ENCODE measurements at places on chromosomes 3 and 15. TPM values are rescaled to one million over a fixed set of nuclear protein-coding genes. Genes with fewer than 3 reads are reported as not detected.
A peak's percentile ranks its signal among the peaks of the same experiment; 100 is the strongest.

DNA sequence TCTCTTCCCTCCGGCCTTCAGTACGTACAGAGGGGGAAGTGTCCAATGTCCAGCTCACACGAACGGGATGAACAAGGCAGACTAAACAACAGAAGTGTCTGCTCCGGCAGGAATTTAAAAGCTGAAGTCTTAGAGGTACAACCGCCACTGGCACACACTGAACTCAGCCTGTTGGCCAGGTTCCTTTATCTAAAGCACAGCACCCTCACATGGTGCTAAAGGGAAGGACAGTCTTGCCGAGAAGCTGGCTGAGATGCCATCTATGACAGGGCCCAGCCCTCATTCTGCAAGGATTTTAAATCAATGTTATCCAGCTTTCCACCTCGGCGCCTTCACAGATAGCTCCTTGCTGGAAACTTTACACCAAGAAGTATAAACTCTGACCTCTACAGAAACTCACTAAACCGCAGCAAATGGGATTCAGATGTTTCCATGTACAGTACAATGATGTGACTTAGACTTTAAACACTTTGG lies 2.8 kb downstream of the ADAMTS17 start:
- peak; percentile 78 for DNase-seq

The A4GNT gene
- not detected for total RNA-seq

- DNase-seq: no peak
Measured at GRCh38 chr3:160049988-160050387, 61.4 kb downstream of the IL12A start.

DNA sequence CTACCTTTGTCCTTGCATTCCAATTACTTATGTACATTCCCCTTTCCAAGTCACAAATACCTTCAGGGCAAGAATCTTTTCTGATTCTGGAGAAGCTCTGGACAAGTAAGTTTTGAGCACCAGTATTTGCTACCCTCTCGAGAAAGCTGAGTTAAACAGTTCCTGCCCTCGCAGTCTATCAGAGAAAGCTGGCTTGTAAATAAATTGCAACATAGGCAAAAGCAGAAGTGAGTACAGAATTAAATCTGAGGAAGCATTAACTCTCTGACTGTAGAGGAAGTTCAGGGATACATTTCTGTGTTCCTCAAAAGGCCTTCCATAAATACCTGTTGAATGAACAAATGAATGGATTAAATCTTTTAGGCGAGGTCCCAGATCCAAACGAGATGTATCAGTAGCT lies 1.2 kb downstream of the OSBPL11 start:
- DNase-seq: no peak

GRCh38 chr3:41673650-41674049 lies 288.3 kb downstream of the ULK4 start:
- DNase-seq: no peak

The GP9 gene
- total RNA-seq: not detected

GRCh38 chr3:170059447-170059846 lies 21.7 kb downstream of the GPR160 start:
- DNase-seq: no peak

- DNase-seq: no peak
Measured at GRCh38 chr15:57403566-57404325, 27.4 kb downstream of the CGNL1 start.

DNA sequence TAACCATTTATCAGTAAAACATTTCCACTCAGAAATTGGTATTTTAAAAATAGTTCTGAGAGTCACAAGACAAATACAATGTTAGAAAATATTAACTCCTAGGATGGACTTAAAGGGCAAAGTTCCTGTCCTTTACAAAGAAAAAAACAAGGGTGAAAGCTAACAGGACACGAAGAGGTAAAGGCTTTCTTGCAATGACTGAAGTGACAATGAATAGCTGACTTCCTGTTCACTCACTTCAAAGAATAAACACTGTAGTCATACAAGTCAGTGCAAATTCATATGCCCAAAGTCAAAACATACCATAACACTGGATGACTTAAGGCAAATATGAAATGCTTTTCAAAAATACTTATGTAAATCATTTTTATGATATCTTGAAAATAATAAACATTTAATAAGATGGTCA lies 1389.8 kb upstream of the ALCAM start:
- DNase-seq: no peak

DNA sequence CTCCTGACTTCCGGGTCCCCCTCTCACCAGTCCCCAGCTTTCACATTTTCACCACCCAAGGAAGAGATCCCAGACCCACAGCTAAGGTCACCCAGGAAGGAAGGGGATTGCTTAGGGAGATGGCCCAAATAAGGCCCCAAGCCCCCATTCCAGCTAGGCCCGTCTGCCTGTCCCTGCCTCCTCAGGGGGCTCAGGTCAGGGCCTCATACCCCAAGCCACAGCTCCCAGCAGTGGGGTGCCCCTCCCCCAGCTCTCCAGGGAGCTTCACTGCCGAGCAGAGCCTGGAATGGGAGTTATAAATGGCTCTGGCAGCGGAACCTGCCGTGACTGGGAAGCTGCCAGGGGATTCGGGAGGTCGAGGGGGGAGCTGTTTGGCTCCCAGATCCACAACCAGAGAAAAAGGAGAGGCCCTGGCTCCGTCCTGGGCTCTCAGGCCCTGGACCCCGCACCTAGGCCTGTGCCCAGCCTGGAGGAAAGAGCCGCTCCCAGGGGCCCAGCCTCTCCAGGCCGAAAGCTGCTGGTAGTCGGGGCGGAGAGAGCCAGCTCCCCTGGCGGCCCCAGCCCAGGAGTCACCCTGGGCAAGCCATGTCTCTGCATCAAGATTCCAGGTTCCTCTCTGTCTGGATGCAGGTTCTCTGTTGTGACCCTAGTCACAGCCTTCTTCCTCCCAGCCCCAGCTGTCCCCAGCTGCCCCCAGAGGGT lies 550 bp downstream of the CCDC9B start:
- no peak for DNase-seq

DNA sequence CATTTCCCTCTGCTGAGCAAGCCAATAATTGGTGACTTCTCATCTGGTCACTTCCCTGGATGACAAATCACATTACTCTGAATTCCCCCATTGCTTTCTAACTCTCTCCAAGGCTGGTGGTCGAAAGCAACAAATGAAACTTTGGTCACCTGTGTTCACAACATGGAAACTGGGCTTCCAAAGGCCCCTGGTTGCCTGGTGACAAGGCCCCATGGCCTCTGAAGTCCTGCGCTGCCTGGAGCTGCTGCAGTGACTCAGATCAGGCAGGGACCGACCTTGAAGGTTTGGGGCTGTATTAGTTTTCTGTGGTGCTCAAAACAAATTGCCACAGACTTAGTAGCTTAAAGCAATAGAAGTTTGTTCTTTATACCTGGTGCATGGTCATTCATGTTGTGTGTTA lies 345.3 kb downstream of the WDR72 start:
- no peak for DNase-seq

- DNase-seq: no peak
Measured at GRCh38 chr3:88921986-88922385, 185.4 kb upstream of the EPHA3 start.

- no peak for DNase-seq
Measured at GRCh38 chr3:5239602-5240001, 52.1 kb downstream of the EDEM1 start.

The KCNMB3 gene
- 1.9 TPM for total RNA-seq

GRCh38 chr15:29675791-29676301 lies 146.4 kb downstream of the TJP1 start:
- DNase-seq: peak; percentile 59

- DNase-seq: peak; percentile 75
Measured at GRCh38 chr3:138944929-138945708, 1.8 kb downstream of the FOXL2 start.

- DNase-seq: no peak
Measured at GRCh38 chr3:75981401-75981800, 196.1 kb upstream of the ZNF717 start.

- DNase-seq: no peak
Measured at GRCh38 chr15:34223904-34224596, 766 bp upstream of the EMC4 start.

DNA sequence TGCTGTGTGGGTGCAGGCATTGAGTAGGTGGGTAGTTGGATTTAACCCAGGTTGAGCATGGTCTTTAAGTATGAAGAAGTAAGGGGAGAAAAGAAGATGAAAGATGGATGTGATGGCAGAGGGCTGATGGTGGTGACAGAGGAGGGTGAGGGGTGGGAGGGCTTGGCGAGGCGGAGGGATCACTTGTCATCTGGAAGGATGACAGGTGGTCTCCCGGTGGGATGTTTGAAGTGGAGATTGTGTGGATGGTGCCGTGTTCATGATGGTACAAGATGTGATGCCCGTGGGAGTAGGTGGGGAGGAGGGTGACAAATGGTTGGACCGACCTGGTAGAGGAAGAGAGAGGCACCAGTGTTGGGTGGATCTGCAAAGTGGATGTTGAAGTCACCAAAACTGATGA lies 208.8 kb downstream of the RPLP1 start:
- DNase-seq: no peak

The FSTL1 gene
- total RNA-seq: 326 TPM

GRCh38 chr3:45182915-45183871 lies 37.0 kb upstream of the CDCP1 start:
- DNase-seq: peak; percentile 63

The ERICH6 gene
- not detected for total RNA-seq

The FBXL22 gene
- total RNA-seq: 0.52 TPM

The WWTR1 gene
- 24.8 TPM for total RNA-seq

- no peak for DNase-seq
Measured at GRCh38 chr3:23574822-23575315, 230.9 kb upstream of the UBE2E1 start.

The GASK1A gene
- 5.3 TPM for total RNA-seq

The GABRR3 gene
- not detected for total RNA-seq

- no peak for DNase-seq
Measured at GRCh38 chr3:157276801-157277200, 116.9 kb upstream of the CCNL1 start.

The CSTA gene
- not detected for total RNA-seq

DNA sequence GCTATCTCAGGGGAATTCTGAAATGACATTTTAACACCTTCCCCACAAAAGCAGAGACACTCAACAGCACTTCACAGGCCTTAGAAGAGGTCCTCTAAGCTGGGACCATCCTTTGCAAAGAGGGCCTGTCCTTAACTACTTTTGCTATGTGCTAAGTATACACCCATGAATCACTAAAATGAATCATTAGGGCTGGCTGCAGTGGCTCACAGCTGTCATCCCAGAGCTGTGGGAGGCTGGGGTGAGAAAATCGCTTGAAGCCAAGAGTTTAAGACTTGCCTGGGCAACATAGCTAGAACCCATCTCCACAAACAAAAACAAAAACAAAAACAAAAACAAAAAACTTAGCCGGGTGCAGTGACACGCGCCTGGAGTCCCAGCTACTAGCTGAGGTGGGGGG lies 53.9 kb upstream of the MELTF start:
- DNase-seq: no peak

GRCh38 chr3:64454179-64454578 lies 228.9 kb upstream of the PRICKLE2 start:
- DNase-seq: no peak

The RFTN1 gene
- 2.2 TPM for total RNA-seq

GRCh38 chr15:45129651-45130129 lies at the start of the genes DUOX1 and DUOXA1:
DUOX1 (plus strand) TSS chr15:45129994; CDS start chr15:45131967, 1,973 bp downstream.
DUOXA1 (minus strand) TSS chr15:45129879; CDS start chr15:45123014, 6,865 bp downstream.
- DNase-seq: peak; percentile 73

The GTF2E1 gene
- total RNA-seq: 88.8 TPM

DNA sequence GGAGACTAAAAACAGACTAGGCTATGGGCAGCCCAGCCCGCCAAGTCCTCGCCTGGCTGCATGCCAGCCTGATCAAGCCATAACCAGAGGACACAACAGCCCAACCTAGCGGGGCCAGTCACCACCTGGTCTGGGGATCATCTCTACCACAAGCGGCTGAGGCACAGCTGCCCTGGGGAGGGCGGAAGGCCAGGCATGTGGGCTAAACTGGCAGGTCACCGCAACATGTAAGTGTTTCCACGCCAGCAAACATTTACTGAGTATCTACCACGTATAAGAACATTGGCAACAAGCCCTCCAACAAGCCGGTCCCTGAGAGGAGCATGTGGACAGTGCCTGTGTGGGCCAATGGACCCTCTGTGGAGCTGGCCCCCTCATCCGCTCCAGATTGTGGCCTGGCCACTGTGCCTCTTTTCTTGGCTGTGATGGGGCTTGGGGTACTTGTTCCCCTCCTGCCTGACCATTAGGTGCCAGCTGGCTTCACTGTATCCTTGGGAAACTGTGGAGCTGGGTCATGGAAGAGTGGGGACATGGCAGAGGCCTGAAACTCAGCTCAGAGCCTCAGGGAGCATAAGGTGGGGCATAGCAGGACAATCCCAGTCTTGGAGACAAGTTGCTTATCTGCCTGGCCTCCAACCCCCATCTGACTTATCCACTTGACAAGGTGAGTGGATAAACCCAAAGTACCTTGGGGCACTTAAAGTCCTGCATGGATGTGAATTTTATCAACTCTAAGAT lies 9.0 kb downstream of the UBXN7 start:
- DNase-seq: no peak

GRCh38 chr3:67375976-67376375 lies 278.4 kb downstream of the SUCLG2 start:
- no peak for DNase-seq

DNA sequence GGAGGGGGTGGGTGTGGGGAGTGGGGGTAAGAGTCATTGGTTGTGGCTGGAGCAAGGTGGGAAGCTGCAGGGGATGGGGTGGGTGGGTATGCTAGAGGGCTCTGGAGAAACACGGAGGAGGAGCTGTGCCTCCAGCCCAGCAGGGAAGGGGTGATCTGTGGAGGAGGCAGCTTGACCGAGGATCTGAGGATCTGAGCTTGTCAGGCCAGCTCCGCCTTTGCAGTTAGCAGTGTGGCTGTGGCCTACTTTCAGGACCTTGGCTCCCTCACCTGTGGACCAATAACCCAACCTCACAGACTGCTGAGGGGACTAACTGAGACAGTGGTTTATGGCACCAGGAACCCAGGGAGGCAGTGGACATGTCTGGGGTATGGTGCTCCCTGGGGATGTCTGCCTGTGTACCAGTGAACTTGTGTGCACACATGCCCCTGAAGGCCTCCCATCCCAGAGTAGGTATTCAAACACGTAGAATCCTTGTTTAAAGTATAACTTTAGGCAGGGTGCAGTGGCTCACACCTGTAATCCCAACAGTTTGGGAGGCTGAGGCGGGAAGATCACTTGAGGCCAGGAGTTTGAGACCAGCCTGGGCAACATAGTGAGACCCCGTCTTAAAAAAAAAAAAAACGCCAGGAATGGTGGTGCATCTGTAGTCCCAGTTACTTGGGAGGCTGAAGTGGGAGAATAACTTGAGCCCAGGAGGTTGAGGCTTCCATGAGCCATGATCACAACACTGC lies 52.5 kb upstream of the LINGO1 start:
- DNase-seq: no peak

GRCh38 chr3:57960174-57960505 lies 48.1 kb upstream of the FLNB start:
- DNase-seq: no peak

DNA sequence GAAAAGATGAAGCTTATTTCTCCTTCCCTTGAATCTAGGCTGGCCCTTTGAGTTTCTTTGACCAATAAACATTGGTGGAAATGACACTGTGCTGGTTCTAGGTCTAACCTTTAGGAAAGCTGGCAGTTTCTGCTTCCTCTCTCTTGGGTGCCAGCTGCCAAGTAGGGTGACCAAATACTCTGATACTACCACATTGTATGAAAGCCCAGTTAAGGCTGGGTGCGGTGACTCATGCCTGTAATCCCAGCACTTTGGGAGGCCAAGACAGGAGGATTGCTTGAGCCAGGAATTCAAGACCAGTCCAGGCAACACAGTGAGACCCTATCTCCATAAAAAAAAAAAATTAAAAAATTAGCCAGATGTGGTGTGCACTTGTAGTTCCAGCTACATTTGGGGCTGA lies 320.7 kb downstream of the ZNF621 start:
- no peak for DNase-seq

Measured in H9 (cell line).